Fibroblast of the aortic adventitia (primary cell): ENCODE measurements at places on chromosomes 2 and 18. TPM values are rescaled to one million over a fixed set of nuclear protein-coding genes. Genes with fewer than 3 reads are reported as not detected.

DNA sequence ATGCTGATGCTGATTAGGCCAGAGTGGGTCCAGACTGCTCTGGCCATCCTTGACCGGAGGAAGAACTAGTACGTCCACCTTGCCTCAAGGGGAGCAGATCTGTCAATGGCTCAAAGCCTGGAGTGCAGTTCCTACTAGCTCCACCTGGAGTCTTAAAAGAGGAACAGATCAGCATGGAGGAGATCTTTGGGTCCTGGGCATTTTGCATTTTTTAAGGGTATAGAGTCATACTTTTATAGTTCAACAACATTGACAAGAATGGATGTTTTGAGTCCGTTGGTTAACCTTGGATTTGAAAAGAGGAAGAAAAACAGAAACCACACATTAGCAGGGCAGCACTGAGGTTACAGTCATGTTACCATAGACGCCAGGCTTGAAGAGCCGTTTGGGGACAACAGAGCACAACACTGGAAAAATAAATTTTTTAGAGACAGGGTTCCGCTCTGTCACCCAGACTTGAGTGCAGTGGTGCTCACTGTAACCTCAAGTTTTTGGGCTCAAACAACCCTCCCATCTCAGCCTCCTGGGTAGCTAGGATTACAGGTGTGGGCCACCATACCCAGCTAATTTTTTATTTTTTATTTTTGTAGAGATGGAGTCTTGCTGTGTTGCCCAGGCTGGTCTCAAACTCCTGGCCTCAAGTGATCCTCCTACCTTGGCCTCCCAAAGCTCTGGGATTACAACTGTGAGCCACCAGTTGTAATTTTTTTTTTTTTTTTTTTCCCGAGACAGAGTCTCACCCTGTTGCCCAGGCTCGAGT, 78.5 kb downstream of the PRKCE start:
- DNase-seq, result no peak

DNA sequence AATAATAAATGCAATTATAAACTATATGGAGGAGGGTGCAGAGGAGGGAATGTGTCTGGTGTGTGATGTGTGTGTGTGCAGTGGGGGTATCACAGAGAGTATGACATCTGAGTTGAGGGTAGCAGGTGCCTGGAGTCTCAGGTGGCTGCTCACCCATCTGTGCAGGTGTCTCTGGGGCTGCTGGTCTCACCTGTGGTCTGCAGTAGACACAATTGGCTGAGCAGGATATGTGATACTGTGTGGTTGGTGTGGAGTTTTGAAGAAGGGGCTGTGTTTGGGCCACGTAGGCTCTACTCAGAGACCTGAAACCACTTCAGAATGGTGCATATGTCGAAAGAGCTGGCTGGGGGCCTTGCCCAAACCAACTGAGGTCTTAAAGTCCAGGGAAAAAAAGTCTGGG, 17.0 kb downstream of the FABP1 start:
- no peak for DNase-seq

- DNase-seq, result no peak
Measured at GRCh38 chr2:99279969-99280695, 20.9 kb downstream of the LYG1 start.

- no peak for DNase-seq
Measured at GRCh38 chr2:236250286-236250685, 13.9 kb downstream of the ASB18 start.

The GAL3ST2 gene
- 0.25 TPM in 1 of 2 replicates, not detected in the other for total RNA-seq
